ENCODE measurements at places on chromosomes 16 and 17. TPM values are rescaled to one million over a fixed set of nuclear protein-coding genes. Genes with fewer than 3 reads are reported as not detected.

DNA sequence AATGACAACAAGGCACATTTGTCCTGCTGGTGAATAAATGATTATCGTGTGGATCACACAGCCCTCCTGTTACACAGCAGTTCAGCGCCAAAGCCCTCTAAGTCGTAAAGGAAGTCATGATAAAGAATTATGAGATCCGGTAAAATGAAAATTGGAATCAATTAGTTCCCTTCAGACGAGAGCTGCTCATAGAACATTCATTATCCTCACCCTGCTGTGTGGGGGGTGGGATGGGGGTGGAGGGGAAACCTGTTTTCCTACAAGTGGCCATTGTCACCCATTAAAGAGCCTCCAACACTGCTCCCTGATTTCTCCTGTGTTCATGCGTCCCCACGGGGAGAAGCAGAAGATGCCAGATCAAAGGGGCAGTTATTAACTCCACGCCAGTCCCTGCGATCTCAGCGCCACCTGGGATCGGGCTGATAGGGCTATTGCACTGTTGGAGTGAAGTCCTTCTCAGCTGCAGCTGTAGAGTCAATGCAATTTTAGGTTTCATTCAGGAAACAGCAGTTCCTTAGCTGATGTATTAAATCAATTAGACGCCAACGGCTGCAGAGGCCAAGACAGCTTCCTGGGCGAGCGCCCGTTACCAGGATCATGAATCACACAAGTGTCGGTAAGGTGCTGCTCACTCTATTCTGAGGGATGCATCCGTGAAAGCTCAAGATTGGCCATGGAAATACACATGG lies 19.2 kb upstream of the CACNG4 start:
- peaks cover 57% of the 10 kb centered on the region for H3K4me1 ChIP-seq
- H3K27ac ChIP-seq = no peak overlapping the region
- no peaks in the 10 kb centered on the region for H3K27me3 ChIP-seq
- H3K4me3 ChIP-seq = no peak overlapping the region
- no peaks in the 10 kb centered on the region for H3K36me3 ChIP-seq

DNA sequence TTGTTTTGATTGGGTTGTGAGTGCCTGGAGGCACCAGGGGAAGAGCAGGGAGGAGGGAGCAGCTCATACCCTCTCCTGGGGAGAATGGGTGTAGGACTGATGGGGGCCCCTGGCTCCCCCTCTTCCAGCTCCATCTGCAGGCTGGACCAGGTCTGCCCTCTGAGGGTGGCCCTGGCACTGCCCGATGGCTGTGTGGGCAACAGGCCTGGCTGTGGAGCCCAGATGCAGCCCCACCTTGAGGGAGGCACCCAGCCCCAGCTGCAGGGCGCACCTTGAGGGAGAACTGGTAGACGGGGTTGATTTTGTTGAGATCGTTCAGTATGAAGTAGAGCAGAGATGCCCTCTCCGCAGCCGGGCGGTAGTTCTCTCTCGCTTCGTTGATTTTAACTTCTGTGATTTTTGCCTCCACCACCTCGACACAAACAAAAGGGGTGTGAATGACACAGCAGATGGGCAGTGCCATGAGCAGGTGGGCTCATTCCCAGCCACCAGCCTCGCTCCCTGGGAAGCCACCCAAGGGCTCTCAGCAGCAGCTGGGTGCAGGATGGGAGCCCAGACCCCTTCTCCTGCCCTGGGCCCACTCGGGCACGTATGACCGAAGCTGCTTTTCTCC lies 71.6 kb downstream of the PGS1 start:
- no peak for DNase-seq
- no peak overlapping the region for H3K4me3 ChIP-seq
- H3K4me1 ChIP-seq = no peaks in the 10 kb centered on the region
- no peak overlapping the region for H3K27ac ChIP-seq
- H3K27me3 ChIP-seq = peaks cover 3% of the 10 kb centered on the region
- H3K36me3 ChIP-seq = no peaks in the 10 kb centered on the region

DNA sequence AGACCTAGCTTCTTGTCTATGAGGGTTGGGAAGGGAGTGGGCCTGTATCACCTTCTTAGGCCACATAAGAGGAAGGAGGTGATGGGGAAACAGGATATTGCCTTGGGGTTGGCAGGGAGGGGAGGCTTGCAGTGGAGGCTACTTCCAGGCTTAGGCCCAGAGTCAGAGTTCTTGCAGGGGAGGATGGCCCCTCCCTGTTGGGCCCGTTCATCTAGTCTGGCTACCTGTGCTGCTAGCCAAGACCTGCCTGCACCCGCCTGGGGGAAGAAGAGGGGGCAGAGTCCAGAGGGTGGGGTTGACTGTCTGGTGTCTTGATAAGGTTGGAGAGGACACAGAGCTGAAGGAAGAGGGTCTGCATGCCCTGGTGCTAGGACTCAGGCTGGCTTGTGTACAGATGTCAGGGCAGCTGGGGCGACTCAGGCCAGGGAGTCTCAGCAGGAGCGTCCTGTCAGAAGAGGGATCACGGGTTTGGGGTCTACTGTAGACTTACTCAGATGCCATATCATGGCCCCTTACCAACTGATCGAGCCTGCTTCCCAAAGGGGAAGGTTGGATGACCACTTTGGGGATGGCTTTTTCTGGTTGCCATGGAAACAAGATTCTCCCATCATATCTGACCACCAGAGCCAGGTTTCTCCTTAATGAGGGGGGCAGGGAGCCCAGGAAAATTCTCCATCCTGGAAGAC lies 5.3 kb downstream of the KDM6B start:
- H3K27ac ChIP-seq = no peak overlapping the region
- no peak overlapping the region for H3K4me3 ChIP-seq
- peaks cover 52% of the 10 kb centered on the region for H3K4me1 ChIP-seq
- no peaks in the 10 kb centered on the region for H3K27me3 ChIP-seq
- DNase-seq = no peak
- H3K36me3 ChIP-seq = no peaks in the 10 kb centered on the region

DNA sequence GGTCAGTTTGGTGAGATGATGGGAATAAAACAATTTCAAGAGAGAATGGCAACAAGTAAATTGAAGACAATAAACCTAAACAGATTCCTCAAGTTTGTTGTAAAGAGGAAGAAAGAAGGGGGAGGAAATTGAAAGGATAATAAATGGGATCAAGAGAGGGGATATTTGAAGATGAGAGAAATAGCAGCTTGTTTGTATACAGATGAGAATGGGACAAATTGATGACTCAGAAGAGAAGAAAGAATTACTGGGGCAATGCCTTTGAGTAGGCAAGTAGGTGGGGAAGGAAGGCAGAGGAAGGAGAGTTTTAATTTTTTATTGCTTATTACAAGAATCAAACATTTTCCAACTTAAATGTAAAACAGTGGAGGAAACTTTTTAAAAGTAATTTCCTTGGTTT lies 98.3 kb downstream of the CHD9 start:
- DNase-seq = no peak
- H3K4me3 ChIP-seq = no peak overlapping the region
- peaks cover 4% of the 10 kb centered on the region for H3K4me1 ChIP-seq
- peaks cover 21% of the 10 kb centered on the region for H3K36me3 ChIP-seq

- H3K4me1 ChIP-seq = peaks cover 14% of the 10 kb centered on the region
- no peak for DNase-seq
- peaks cover 14% of the 10 kb centered on the region for H3K36me3 ChIP-seq
- no peaks in the 10 kb centered on the region for H3K27me3 ChIP-seq
- H3K4me3 ChIP-seq = no peak overlapping the region
Observed at GRCh38 chr16:46828292-46828691, 2.7 kb downstream of the C16orf87 start.

GRCh38 chr16:25957707-25958106 lies 265.9 kb downstream of the HS3ST4 start:
- H3K4me1 ChIP-seq = no peaks in the 10 kb centered on the region
- H3K27ac ChIP-seq = no peak overlapping the region
- H3K4me3 ChIP-seq = no peak overlapping the region

DNA sequence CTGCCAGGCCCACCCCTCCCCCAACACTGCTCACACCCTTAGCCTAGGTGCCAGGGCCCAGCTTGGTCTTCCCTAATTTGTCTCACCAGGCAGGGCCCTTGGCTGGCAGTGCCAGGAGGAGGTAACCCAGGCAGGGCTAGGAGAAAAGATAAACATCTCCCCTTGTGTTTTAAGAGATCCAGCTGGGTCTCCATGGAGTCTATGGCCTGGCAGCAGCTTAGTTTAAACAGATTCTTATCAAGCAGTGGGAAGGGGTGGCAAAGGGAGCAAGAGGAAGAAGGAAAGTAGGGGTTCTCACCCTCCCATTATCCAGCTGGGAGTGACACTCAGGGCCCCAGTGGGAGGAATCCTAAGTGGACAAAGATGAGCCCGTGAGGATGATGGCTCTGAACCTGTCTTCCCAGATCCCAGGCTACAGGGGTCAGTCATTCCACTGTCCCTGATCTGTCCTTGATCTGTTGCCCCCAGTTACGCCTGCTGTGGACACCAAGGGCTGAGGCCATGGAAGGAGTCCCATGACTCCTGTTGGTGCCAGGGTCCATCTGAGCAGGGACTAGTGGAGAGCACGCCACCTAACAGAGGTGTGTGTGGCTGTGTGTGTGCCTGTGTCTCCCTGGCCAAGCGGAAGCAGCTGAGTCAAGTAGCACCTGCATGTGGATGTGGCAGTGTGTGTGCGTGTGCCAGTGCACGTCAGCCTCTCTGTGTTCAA lies 47.4 kb upstream of the MEIOC start:
- H3K4me1 ChIP-seq = peaks cover 19% of the 10 kb centered on the region
- no peak for DNase-seq
- no peak overlapping the region for H3K27ac ChIP-seq
- H3K4me3 ChIP-seq = no peak overlapping the region
- no peaks in the 10 kb centered on the region for H3K36me3 ChIP-seq
- H3K27me3 ChIP-seq = no peaks in the 10 kb centered on the region

- H3K4me3 ChIP-seq = no peak overlapping the region
- DNase-seq = no peak
- H3K27me3 ChIP-seq = peaks cover 6% of the 10 kb centered on the region
- H3K27ac ChIP-seq = no peak overlapping the region
Observed at GRCh38 chr17:1264196-1264595, 6.0 kb upstream of the BHLHA9 start.

- H3K4me3 ChIP-seq = no peak overlapping the region
- peaks cover 11% of the 10 kb centered on the region for H3K36me3 ChIP-seq
- DNase-seq = no peak
- H3K27me3 ChIP-seq = no peaks in the 10 kb centered on the region
- H3K27ac ChIP-seq = no peak overlapping the region
- no peaks in the 10 kb centered on the region for H3K4me1 ChIP-seq
Observed at GRCh38 chr17:37081287-37081686, 132.5 kb downstream of the AATF start.

DNA sequence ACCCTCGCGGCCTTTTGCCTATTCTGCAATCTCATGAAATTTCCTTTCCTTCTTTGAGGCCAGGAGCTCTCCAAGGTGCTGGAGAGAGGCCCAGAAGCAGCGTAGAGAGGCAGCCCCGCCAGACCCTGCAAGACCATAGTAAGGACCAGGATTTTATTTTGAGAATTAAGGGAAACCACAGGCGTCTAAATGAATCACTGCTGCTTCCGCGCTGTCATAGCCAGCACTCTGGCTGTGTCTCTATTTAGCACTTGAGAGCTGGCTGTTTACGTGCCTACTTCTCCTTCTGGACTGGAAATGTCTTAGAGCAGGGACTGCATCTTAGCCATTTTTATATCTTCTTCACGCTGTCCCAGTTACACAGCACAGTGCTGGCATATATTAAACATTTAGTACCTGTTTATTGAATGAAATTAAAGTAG lies 37.6 kb upstream of the PIRT start:
- no peak overlapping the region for H3K4me3 ChIP-seq
- DNase-seq = peak; percentile 6
- no peaks in the 10 kb centered on the region for H3K4me1 ChIP-seq
- no peaks in the 10 kb centered on the region for H3K27me3 ChIP-seq
- H3K27ac ChIP-seq = no peak overlapping the region
- no peaks in the 10 kb centered on the region for H3K36me3 ChIP-seq

DNA sequence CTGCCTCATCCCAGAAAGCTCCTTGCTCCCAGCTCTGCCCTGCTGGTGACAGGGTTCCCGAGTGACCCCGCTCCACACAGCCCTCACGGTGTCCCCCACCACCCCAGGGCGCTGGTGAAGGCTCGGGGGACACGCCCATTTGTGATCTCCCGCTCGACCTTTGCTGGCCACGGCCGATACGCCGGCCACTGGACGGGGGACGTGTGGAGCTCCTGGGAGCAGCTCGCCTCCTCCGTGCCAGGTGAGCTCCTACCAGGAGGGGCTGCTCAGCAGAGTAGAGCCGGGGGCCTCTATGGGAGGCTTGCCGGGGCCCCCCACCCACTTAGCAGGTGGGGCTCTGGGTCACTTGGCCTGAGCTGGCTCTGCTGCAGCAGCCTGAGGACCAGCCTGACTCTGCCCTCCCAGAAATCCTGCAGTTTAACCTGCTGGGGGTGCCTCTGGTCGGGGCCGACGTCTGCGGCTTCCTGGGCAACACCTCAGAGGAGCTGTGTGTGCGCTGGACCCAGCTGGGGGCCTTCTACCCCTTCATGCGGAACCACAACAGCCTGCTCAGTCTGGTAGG lies 11.2 kb downstream of the GAA start:
- no peak for DNase-seq
- no peak overlapping the region for H3K4me3 ChIP-seq
- H3K27ac ChIP-seq = no peak overlapping the region
- no peaks in the 10 kb centered on the region for H3K4me1 ChIP-seq

DNA sequence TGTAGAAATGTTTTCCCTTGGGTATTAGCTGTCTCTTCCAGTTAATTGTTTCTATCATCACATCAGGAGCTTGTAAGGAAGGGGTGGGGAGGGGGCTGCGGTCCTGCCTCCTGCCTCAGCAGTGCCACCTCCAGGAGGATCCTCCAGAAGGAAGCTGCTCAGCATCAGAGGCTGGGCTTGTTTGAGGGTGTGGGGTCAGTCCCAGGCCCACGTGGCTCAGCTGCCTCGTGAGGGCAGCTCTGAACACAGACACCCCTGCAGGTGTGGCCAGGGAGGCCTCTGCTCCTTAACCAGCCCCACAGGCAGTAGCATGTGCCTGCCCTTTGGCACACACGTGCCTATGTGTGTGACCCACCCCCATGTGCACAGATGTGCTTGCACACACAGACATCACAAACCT lies 46.3 kb downstream of the MRM1 start:
- no peaks in the 10 kb centered on the region for H3K4me1 ChIP-seq
- H3K27me3 ChIP-seq = peaks cover 37% of the 10 kb centered on the region
- H3K4me3 ChIP-seq = no peak overlapping the region
- no peak overlapping the region for H3K27ac ChIP-seq
- no peaks in the 10 kb centered on the region for H3K36me3 ChIP-seq

GRCh38 chr16:76696876-76697275 lies 419.7 kb downstream of the CNTNAP4 start:
- no peak overlapping the region for H3K27ac ChIP-seq
- no peak for DNase-seq
- H3K36me3 ChIP-seq = no peaks in the 10 kb centered on the region

- no peak overlapping the region for H3K4me3 ChIP-seq
- no peak for DNase-seq
- H3K27me3 ChIP-seq = no peaks in the 10 kb centered on the region
- peaks cover 47% of the 10 kb centered on the region for H3K4me1 ChIP-seq
- H3K27ac ChIP-seq = no peak overlapping the region
Observed at GRCh38 chr17:76677406-76677805, 33.4 kb downstream of the MXRA7 start.

The SRCIN1 gene
- total RNA-seq = not detected

The GRIN2C gene
- not detected for total RNA-seq

The KRT33A gene
- not detected for total RNA-seq

The PIK3R5 gene
- not detected for total RNA-seq

The NPTX1 gene
- total RNA-seq = not detected

The KCNJ12 gene
- not detected for total RNA-seq

The TPSB2 gene
- not detected for total RNA-seq

The ERAL1 gene
- total RNA-seq = 55.6 TPM

The ERI2 gene
- 47.4 TPM for total RNA-seq

The TP53 gene
- 28.4 TPM for total RNA-seq

The EXOC7 gene
- 133 TPM for total RNA-seq

The TRPV2 gene
- not detected for total RNA-seq

The HLF gene
- total RNA-seq = not detected

The TP53TG3 gene
- total RNA-seq = not detected

Measured in SJSA1 (cell line).